CD4-positive, alpha-beta T cell treated with Interleukin-1 beta for 1 hour (primary cell): ENCODE measurements at places on chromosomes 5 and 9.

DNA sequence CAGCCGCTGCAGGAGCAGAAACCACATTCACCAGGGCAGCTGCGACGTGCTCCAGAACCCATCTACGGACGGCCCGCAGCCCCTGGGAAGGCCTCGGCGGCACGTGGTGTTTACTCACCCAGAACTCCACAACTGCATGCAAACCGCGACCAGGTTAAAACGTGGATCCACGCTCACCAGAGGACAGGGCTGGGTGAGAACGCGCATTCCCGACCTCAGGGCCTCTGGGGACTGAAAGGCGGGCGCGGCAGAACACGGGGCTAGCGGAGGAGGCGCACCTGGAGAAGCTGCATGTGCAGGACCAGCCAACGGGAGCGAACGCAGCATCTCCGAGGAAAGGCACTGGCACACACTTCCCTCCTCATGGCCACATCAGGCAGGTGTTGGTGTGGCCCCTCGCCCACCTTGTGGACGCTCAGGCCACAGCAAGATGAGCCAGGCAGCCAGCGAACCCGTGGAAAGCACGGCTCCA is 24.0 kb upstream of the CAMSAP1 start:
- DNase-seq, result no peak

DNA sequence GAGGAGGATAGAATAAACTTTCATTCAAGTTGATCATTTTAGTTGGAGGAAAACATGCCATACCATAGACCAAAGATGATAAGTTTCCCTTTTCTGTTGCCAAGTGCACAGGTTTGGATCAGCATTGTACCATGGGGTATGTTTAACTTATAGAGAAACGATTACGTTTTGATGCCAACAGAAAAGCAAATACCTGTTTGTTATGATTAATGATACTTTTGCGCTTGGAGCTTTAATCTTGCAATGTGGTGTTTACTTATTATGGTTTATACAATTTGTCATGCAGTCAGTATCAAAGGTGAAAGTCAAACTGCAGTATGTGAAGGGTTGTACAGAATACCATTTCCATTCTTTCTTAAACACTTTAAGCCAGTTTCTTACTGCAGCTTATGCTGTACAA is 13.2 kb upstream of the ARHGEF28 start:
- no peak for DNase-seq

DNA sequence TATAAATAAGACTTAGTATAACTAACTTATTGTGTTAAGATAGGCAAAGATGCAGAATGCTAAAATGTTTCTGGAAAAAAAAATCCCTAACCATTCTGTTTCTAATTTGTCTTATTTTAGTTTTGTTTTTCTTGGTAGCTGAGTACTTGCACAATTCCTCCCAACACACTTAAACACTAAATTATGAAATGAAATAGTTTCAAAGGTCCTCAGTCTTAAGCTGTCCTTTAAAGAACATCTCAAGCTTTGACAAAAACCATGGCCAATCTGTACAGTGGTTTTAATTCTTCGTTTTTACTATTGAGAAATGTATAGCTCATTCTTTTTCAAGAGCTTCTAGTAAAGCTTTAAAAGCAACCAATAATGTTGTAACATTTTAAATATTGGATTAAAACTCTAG is 171.5 kb downstream of the EDIL3 start:
- no peak for DNase-seq

- DNase-seq, result no peak
Measured at GRCh38 chr9:38026021-38026809, 42.8 kb downstream of the SHB start.

GRCh38 chr5:174693697-174694385 is 30.5 kb upstream of the MSX2 start:
- no peak for DNase-seq

- DNase-seq, result no peak
Measured at GRCh38 chr5:151574444-151574996, 16.6 kb downstream of the FAT2 start.

DNA sequence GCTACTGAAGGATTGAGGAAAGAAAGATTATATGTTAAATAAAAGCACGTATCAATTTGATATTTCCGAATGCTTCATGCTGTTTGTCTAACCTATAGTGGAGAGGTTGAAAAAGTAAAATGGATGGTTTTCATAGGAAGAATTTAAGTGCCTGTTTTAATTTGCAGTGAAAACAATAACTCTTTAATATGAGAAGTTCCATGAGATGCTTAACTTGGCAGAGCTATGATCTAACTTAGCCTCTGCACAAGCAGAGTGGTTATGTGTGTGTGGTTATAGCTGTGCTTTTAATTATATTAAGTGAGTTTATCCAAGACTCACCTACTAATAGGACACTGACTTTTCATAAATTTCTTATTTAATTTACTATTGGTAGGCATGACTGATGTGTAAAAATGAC is 57.4 kb downstream of the AOPEP start:
- no peak for DNase-seq

GRCh38 chr5:72711351-72711750 is 105.1 kb upstream of the TNPO1 start:
- no peak for DNase-seq

GRCh38 chr5:22844636-22845035 is 8.5 kb downstream of the CDH12 start:
- DNase-seq, result no peak

DNA sequence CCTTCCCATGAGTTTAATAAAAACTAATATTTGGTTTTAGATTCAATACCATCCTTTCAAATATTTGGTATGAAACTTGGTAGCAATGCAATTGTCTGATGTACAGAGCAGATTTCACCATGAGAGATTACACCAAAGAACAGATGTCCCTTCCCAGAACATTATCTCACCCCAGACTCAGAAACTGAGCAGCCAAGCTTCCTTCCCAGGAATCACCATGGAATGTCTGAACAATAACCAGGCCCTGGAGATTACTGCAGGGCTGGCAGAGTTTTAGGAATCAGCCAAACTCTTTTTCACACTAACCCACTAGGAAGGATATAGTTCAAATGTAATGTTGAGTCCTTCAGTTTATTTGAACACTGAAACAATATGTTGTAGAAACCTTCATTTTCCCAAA is 23.9 kb downstream of the CLTA start:
- DNase-seq, result no peak

DNA sequence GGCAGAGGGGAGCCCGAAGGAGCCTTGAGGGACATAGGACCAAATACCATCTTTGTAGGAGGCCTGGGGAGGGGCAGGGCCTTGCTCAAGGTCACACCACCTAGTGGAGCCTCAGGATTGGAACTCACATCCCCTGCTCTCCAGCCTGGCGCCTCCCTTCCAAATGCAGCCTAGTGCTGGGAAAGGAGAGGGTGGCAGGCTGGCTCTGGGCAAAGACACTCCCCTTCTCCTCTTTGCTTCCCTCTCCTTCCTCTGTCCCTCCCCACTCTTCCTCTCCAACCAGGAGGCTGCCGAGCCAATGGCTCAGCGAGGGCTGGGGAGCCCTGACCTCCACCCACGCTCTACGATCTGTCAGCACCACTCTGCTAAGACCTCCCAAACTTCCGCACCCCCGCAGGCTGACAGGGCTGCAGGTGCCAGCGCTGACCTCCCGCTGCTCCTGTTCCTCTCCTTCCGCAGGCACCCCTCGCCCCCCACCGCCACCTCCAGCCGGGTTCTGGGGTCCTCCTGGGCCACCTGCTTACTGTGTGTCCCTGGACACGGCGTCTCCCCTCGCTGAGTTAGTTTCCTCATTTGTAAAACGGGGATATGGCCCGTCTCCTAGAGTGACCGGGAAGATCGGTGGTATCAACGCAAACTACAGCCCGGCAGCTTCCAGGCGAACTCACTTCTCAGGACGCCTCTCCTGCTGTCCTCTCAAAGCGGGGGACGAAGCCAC is 52.9 kb downstream of the C9orf50 start:
- no peak for DNase-seq

GRCh38 chr9:7196467-7196866 is 438.7 kb downstream of the KDM4C start:
- no peak for DNase-seq

- no peak for DNase-seq
Measured at GRCh38 chr5:128083811-128084227, 253 bp downstream of the SLC12A2 start.

GRCh38 chr9:14585730-14586473 is 107.3 kb downstream of the ZDHHC21 start:
- DNase-seq, result no peak

DNA sequence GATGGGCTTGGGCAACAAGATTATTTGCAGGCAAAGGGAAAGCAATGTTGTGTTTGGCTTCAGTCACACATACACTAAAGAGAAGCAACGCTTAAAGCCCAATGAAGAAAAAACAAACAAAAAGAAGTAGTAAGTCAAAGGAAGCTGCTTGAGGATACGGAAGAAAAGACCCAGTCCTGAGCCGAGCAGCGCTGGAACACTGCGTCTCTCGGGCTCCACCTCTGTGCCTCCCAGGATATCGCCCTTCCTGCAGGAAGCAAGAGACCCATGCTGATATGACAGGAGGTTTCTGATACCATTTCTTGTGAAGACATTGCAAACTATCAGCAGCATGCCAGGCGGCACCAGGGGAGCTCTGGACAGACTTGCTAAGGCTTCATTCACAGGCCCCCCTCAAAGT is 9.9 kb downstream of the GNAQ start:
- no peak for DNase-seq

- DNase-seq, result no peak
Measured at GRCh38 chr5:160514866-160515265, 93.2 kb downstream of the PTTG1 start.

- DNase-seq, result no peak
Measured at GRCh38 chr9:134716067-134716466, 74.5 kb downstream of the COL5A1 start.

GRCh38 chr9:93574900-93575795 is 1.2 kb upstream of the PHF2 start:
- DNase-seq, result no peak

DNA sequence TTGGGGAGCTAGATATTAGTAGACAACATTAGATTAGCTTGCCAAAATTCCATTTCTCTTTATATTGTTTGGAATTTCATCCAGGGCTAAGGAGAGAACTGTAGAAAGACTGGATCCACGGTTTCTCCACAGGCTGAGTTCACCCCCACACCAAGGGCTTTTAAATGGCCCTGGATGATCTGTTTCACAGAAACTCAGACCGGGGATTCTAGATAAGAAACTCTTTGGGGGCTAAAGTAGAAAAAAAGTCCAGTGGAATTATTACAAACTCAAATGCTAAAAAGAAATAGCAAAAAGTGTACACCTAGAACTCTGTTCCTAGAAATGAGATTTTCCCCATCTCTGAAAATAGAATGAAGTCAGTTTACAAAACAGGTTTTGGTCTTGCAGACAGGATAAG is 80.9 kb downstream of the SUSD1 start:
- no peak for DNase-seq

- no peak for DNase-seq
Measured at GRCh38 chr5:94661086-94661485, 42.6 kb downstream of the SLF1 start.

GRCh38 chr9:110049699-110050450 is 158.1 kb downstream of the C9orf152 start:
- DNase-seq, result peak; percentile 9

DNA sequence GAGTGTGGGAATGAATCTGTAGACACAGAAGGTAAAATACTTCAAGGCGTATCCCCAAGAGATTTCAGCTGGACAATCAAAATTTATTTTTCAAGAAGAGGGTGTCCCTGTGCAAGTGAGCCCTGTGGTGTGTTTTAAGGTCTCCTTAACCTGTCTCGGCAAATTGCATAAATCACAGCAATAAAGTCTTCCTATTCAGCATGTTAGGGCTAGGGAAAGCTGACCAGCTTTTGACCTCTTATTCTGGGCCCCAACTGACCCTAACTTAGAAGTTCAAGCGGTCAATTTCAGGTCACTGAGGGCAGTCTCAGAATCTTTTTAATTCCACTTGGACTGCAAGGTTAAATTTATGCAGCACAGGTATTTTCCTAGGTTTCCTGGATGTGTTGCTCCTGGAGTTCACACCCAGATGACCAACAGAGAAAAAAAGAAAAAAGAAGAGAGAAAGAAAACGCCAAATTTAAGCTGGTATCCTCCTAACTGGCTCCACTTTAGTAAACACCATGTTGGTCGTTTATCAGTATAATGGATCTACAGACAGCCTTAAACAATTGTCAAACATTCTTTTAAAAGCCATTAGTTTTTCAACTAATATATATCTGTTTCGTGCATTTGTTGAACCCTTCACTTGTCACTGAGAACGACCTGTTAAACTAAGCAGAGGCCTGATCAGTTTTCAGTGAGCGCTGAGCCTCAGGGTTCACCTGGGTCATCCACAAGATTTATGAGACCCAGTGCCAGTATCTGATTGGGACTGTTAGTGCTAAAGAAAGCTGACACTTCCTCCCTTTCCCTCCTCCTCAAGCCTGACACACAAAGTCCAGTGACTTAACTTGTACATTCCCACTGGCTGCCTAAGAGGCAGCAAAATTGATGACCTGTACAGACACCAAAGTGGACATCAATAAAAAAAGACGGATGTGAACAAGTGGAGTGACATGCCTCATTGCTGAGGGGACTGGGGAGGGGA is 546.1 kb downstream of the NR2F1-AS1 start:
- DNase-seq, result no peak

GRCh38 chr5:135467051-135467625 is 15.0 kb upstream of the TIFAB start:
- DNase-seq, result no peak

GRCh38 chr5:65213921-65214525 is 267.7 kb downstream of the ADAMTS6 start:
- DNase-seq, result no peak

- DNase-seq, result no peak
Measured at GRCh38 chr9:115373710-115374045, 255.7 kb upstream of the TNC start.

- no peak for DNase-seq
Measured at GRCh38 chr9:114153761-114154599, 1.4 kb upstream of the COL27A1 start.

GRCh38 chr5:131081913-131082488 is 83.1 kb downstream of the HINT1 start:
- DNase-seq, result no peak

GRCh38 chr5:141858079-141858765 is 20.0 kb downstream of the PCDH1 start:
- DNase-seq, result no peak

- no peak for DNase-seq
Measured at GRCh38 chr9:36471359-36471758, 71.3 kb upstream of the RNF38 start.

- DNase-seq, result no peak
Measured at GRCh38 chr9:4464911-4465513, 25.3 kb upstream of the SLC1A1 start.

- no peak for DNase-seq
Measured at GRCh38 chr5:30581198-30581935, 612.1 kb upstream of the CDH6 start.
